ENCODE measurements at places on chromosomes 5 and 9. TPM values are rescaled to one million over a fixed set of nuclear protein-coding genes. Genes with fewer than 3 reads are reported as not detected.

The EMB gene
- 169 TPM for total RNA-seq

The MAMDC2 gene
- total RNA-seq = not detected

The SPINK6 gene
- not detected for total RNA-seq

The MAPKAP1 gene
- total RNA-seq = 67.1 TPM

The HAPLN1 gene
- total RNA-seq = not detected

The HBEGF gene
- 39.1 TPM for total RNA-seq
